ENCODE measurements at places on chromosomes 7 and 10.

- DNase-seq = no peak
Measured at GRCh38 chr10:71521504-71522441, 125.1 kb downstream of the CDH23 start.

DNA sequence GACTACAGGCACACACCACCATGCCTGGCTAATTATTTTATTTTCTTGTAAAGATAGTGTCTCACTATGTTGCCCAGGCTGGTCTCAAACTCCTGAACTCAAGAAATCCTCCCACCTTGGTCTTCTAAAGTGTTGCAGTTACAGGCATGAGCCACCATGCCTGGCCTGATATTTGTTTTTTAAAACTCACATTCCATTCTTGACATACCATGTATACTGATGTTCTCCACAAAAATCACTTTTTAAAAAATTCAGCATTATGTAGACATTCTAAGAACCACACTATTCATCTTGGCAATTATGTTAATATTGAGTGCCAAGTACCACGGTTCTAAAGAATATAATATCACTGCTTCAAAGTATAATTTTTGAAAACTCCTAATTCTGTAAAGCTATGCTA lies 43.5 kb downstream of the IDE start:
- no peak for DNase-seq

DNA sequence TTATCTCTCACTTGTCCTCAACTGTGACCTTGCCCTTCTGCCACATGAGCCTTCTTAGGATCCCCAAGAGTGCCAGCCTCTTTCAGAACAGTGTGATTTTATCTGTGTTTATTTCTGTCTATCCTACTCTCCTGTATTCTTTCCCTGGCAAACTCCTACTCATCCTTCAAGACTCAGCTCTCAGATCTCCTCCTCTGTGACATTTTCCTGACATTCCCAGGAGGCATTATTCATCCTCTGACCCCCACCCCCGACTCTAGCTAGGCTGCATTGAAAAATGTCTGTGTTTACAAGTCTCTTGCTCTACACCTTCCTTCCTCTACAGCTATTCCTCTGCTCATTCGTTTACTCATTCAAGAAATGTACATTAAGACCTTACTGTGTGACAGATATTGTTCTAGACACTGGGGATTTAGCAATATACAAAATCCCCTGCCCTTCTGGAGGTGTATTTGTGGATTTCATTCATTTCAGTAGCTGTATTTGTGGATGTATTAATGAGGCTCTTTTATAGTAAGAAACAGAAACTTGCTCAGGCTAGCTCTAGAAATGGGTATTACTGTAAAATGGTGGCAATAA lies 61.4 kb upstream of the COMTD1 start:
- no peak for DNase-seq

GRCh38 chr10:81953420-81953819 lies 78.4 kb downstream of the NRG3 start:
- no peak for DNase-seq

- DNase-seq = no peak
Measured at GRCh38 chr7:94436700-94437099, 42.0 kb downstream of the COL1A2 start.

- peak; percentile 46 for DNase-seq
Measured at GRCh38 chr7:18570890-18571478, 75.4 kb downstream of the HDAC9 start.

DNA sequence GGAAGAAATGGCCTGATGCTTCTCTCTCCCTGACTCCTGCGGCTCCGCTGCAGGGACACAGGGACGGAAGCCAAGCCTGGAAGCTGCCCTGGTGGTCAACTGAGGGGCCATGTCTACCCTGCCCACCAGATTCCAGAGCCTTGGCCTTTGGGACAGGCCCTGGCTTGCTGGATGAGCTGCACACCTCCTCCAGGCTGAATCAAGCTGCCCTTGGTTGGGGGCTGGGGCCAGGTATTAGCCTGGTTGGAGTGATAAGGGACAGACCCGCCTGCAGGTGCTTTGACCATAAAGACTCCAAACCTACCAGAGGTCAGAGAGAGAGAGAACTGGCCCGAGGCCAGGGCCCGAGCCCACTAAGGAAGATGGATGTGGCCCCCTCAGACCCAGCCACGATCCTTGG lies 30.1 kb downstream of the CRHR2 start:
- DNase-seq = no peak

DNA sequence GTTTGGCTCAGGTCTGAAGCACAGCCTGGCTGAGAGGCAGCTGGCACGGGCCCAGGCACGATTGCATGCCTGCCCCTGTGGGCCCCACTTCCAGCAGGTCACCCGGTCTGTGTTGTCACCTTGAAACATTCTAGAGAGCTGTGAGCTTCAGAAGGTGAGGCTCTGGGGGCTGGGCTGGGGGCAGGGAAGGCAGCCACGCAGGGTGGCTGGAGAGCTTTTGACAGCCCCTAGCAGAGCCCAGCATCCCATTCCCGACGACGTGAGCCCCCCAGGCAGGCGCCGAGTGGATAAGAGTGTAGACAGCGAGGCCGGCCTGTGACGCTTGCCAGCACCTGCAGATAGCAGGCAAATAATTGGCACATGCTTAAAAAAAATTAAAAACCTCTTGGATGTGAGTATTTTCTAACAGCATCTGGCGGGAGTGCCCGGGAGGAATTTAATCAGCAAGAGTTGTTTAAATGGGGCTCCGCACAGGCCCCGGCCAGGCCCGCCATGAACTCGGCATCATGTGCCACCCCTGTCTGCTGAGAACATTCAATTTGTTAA lies 212.0 kb upstream of the TBX20 start:
- no peak for DNase-seq

- DNase-seq = no peak
Measured at GRCh38 chr10:52632591-52632990, 140.0 kb downstream of the MBL2 start.

- DNase-seq = no peak
Measured at GRCh38 chr7:148371280-148371937, 219.2 kb upstream of the C7orf33 start.

DNA sequence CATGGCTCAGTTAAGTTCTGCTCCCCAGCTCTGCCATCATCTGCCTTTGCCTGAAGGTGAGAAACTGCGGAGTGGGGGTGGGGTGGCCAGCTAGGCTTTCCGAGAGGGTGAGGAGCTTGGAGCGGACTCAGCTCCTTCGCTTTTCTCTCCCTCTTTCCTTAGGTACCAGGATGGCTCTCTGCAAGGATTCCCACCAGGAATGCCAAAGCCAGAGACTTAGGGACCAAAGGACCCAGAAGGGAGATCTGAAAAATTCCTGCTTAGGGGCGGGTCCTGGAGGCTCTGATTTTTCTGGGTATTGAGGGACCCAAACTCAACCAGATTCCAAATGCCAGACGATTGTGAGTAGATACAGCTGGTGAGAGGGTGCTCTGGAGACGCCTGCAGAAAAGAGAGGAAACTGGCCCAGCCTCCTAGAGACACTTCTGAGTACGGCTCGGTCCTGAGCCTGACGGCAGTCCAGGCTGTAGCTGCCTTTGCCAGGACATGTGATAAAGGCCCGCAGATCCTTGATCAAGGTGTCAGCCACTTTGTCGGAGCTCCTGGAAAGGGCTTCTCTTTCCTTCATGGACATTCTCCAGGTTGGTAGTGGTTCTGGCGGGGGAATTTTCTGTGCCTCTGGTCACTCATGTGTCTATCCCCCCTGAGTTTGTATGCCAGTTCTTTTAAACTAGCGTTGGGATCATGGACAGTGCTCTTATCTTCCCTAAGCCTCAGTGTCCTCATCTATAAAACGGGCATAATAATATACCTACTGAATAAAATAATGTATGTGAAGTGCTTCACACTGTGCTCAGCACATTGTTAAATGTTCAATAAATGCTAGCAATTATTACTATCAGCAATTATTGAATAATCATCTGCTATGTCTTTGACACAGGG lies 42.5 kb upstream of the BTRC start:
- no peak for DNase-seq

DNA sequence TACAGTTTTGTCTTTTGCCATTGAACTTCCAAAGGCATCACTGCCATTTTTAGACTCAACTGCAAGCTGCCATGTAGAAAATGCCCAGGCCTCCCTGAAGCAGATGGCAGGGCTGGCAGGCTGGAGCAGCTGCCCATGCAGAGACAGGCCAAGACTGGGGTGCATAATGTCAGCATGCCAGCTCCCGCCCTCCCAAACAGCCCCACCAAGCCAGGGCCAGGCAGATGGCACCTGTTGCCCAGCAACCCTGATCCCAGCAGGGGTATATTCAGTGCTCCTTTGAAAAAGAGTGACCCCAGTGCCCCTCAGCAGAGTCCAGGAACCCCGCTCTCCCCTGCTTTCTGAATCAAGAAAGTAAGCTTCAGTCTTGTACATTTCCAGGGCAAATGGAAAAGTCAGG lies 32.6 kb downstream of the VSTM4 start:
- no peak for DNase-seq

- no peak for DNase-seq
Measured at GRCh38 chr10:19701427-19702052, 114.7 kb upstream of the PLXDC2 start.

DNA sequence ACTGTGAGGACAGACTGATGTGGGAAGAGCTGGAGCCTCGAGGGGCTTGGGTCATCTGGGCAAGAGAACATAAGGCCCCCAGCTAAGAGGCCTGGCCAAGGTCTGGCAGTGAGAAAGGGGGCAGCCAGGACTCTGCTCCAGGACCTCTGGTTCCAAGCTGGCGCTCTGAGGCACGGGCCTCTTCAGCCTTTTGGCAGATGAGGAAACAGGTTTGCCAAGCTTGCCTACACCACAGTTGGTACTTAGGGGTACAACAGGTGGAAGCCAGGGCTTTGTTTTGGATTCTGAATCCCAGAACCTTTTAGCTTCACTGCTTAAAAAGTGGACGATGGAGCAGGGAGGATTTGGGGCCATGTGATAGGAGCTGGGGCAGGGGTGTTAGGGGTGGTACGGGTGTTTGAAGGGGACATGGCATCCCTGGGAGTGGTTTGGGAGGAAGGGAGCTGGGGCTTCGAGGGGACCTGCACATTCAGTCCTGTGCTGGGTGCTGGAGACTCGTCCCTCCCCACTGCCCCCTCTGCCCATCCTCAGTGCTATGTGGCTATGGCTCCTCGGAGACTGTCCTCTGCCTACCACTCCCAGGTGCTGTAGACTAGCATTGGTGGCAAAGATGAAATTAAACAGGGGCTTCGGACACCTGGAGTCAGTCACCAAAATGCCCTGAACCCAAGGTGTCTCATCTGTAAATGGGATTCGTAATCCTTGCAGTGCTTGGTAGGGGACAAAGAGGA lies 30.3 kb downstream of the ZNF775 start:
- DNase-seq = no peak

DNA sequence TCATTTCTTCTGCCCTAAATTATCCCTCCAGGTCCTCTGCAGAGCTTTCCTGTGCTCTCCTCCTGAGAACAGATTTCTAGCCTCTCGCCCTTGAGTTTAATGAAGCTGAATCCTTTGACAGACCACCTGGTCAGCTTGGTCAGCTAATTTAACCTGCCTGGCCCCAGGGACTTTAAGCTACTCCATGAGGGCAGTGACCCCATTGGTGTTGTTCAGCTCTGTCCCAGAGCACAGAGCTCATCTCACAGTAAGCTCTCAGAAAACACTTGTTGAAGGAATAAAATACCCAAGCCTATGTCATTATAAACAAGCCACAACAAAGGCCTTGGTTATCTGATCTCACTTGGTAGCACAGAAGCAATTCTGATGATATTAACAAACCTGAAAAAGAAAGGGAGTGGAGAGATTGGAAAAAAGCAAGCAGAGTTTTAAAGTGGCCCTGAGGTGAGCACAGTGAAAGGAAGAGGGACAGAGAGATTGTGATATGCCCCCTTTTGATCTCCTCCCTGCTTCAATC lies 24.4 kb downstream of the SLC26A4 start:
- no peak for DNase-seq

DNA sequence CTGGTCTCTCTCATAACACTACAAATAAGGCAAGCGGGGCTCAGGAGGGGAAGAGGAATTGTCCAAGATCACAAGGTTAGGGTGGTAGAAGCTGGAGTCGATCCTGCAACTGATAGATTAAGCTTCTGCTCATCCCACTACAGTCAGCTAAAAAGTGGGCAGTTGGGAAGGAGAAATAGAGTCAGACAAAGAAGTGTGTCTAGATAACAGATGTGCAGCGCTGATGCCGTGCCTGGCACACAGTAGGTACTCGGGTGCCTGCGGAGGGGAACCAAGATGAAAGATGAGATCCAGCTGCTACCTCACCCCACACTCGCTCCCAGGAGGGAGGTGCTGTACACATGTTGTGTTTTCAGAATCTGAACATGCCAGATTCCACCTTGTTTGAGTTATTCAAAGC lies 48.1 kb upstream of the TECTB start:
- DNase-seq = no peak

DNA sequence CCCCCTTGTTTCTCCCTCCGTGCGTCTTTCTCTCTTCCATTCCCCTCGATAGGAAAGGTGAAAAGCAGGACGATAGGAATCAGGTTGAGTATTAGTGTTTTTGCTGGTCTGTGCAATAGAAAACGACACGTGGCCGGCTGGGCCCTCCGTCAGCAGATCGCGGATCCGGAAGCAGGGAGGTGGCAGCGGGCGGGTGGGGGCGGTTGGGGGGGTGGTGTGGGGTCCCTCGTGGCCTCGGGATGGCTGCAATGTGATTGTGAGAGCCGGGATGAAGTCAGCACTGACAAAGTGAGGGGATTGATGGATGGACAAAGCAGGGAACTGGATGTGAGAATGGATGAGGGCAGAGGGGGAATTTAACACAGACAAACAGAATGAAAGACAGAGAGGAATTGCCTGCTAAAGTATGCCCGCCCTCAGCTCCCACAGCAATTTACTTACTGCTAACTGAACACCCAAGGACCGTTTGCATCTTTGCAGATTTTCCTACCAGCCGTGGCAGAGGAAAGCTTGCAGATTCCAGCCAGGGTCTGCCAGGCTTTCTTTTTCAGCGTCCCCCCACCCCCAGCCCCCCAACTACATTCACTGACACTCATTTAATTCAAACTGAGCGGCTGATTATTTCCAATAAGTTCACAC lies 280.9 kb downstream of the LRMDA start:
- no peak for DNase-seq

GRCh38 chr10:127743205-127743604 lies 6.2 kb downstream of the FOXI2 start:
- DNase-seq = no peak

DNA sequence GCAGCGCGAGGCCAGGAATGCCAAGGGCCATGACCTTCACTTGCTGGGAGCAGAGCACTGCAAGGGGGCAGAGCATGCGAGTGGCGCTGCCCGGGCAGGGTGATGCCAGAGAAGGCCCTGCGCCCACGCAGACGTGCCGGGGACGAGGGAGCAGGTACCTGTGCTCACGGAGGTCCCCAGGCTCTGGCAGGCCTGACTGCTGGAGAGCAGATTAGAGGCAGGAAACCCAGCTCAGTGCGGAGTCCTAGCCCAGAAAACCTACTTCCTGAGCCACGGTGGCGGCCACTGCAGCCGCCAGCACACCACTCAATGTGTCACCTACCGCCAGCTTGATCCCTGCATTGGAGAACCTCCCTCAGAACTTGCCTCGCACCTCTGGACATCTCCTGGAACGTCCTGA lies 148.4 kb downstream of the MAD1L1 start:
- no peak for DNase-seq

All from NB4 (cell line).